ENCODE measurements at places on chromosomes 3 and 15. TPM values are rescaled to one million over a fixed set of nuclear protein-coding genes. Genes with fewer than 3 reads are reported as not detected.

THOC7 gene
- total RNA-seq, result 76.9 TPM

CCR2 gene
- total RNA-seq, result 0.41 TPM

LINS1 gene
- total RNA-seq, result 11.7 TPM

GOLGA8T gene
- total RNA-seq, result not detected

TASOR gene
- 19.2 TPM for total RNA-seq

CADM2 gene
- total RNA-seq, result 5.2 TPM

SLC9A9 gene
- 3.3 TPM for total RNA-seq

SEMA5B gene
- total RNA-seq, result 0.27 TPM

GRCh38 chr3:126023390-126023789 is 54.4 kb downstream of the ROPN1B start:
- DNase-seq, result no peak

DNA sequence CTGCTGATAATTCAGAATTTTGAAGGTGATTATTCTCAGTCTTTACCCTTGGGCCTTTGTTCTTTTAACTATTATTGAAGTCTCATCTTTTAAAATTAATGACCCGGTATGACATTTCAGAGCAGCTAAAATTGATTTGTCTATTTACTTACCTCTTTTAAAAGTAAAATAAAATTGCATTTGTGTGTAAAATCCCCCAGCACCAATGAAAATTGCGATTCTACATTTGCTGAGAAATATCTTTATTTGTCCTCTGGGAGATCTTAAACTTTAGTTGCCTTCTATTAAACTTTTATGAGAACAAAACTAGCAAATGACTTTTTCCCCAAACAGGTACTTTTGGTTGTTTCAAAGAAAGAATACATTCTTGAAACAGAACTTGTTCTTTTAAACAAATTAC is 7.5 kb upstream of the IL5RA start:
- DNase-seq, result no peak

DNA sequence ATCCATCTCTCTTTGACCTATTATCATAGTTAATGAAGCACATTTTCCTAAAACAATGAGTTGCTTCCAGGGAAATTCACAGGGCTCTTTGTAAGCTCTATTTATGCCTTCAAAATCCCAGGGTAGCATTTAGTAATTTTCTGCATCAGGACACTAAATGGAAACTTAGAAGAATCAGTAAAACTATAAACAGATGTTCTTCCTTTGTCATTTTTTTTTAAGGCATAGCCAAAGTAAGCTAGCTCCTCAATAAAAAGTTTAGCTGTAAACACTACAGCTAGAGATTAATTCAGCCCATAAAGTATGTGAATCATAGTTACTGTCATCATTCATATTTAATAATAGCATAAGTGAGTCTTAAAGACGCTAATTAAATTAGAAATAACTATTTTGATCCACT is 79.3 kb downstream of the RPL22L1 start:
- no peak for DNase-seq

DNA sequence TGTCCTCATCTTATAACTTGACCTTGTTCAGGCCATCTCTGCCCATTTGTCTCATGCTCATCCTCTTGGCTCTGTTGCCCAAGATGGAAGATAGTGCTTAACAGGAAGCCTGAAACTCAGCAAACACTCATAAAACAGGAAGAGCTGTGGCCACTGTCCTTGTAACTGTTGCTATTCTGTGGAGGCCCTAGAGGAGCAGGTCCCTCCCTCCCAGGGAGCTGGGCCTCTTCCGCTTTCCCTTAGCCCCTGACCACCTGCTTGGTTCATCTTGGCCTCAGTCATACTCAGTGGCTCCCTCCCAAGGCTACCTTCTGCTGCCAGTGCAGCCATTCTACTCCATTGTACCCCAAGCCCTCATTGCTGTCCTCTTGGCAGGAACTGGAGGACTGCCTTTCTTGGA is 3.5 kb downstream of the MAPKAPK3 start:
- peak; percentile 72 for DNase-seq

DNA sequence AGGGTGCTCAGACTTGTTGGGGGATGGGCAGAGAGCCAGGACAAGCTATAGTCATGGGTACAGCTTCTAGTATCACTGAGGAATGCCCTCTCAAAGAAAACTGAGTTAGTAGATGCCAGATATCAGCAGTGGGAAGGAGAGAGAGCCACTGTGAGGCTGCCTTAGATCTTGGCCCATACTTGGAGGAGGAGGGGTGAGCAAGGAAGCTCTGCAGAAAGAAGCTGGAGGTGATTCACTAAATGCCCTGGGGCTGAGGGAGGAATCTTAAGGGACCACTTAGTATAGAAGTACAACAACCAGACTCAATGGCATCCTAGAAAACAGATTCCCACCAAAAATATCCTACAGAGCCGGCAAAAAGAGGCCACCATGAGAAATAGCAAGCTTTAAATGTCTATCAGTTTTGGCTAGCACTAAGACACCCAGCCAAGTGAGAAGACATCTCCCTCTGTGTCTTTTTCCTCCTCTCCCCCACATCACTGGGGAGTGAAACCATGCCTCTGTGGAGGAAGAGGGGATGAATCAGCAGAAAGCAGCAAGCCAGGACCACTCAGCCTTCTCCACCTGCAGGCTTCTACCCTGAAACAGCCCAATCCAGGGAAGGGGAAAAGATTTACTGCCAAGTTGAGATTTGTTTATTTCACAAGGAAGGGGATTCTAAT is 282.5 kb upstream of the STT3B start:
- no peak for DNase-seq

DNA sequence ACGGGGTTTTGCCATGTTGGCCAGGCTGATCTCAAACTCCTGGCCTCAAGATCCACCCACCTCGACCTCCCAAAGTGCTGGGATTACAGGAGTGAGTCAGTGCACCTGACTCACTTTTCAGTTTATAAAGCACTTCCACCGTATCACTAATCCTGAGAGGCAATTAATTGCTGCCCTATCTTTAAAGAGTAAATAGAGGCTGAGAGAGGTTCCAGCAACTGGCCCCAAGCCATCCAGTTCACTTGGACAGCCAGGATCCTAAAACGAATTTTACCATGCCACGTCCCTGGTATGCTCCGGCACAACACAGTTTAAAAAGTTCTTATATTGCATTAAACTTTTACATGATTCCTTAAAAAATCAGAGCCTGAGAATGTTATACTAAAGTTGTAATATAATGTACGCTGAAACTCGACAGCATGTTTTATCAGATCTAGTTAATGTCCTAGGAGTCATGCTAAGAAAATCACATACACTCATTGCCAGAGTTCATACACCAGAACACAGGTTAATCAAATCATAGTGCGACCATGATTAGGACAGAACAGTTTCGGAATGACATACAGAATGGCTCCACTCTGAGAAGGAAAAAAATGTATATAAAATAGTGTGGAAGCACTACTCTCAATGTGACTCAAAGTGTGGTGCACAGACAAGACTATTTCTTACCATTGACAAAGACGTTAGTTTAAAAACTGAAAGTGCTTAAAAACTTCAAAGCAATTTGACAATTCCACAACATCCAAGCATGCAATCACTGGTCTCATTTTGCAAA is 125.4 kb downstream of the ULK4 start:
- DNase-seq, result no peak

Measured in psoas muscle (tissue), 8 donors.